ENCODE measurements at places on chromosomes 4 and X.

DNA sequence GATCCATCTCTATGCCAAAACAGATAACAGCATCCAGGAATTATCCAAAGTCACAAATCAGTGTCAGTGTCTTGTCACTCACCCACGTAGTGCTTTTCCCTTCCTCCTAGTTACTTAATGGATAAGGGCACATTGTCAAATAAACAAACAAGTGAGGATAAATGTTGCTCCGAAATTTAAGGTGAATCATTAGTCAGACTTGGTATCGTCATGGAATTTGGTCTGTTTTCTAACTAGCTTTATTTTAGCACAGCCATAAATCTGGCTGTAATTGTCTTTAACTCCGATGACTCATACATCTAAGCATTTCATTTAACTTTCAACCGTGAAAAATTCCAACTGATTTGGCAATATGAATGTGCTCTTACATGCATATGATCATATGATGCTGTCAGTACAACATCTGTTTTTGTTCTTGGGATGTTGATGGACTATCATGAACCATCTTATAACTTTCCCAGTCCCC lies 83.3 kb downstream of the SNCA start:
- no peak for DNase-seq

DNA sequence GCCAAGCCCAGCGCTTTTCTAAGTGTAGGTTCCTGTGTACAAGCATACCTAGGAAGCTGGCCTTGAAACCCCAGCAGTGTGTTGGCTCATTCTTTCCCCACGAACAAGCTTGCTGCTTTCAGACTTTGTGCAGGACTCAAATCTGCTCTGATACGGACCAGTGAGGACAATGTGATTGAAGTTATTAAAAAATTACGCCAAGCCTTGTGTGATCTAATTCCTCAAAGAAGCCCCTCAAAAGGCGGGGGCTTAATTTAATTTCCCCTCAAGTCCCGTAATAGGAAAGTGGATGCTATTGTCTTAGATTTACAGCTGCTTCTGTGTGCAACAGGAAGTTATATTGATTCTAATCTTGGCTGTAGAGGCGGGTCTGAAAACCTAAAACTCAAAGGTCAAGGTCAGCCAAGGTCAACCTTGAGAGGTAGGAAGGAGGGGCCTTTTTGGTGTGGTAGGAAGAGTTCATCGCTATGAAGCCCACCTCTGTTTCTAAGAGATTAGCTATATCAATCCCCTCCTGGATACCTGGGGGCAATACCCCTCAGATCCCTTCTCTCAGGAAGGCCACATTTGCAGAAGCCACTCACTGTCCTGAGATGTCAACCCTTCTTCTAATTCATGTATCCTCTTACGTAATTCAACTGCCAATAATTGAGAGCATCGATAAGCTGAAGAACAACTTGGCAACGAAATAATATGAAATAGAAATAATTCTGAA lies 45.1 kb downstream of the TBC1D9 start:
- no peak for DNase-seq

- DNase-seq: no peak
Observed at GRCh38 chr4:76277667-76278066, 26.1 kb downstream of the FAM47E start.

GRCh38 chrX:78375894-78376293 lies 48.5 kb upstream of the CYSLTR1 start:
- DNase-seq: peak; percentile 5

- DNase-seq: no peak
Observed at GRCh38 chr4:3338321-3338838, 45.6 kb downstream of the RGS12 start.

Measured in CD4-positive, alpha-beta T cell treated with Interferon alpha-2 for 1 hour (primary cell).